Activated CD4-positive, alpha-beta memory T cell treated with anti-CD3 and anti-CD28 coated beads for 36 hours (primary cell): ENCODE measurements at places on chromosomes 1 and 21.

GRCh38 chr21:8989261-8989711 lies 1532.1 kb upstream of the TPTE start:
- no peak for DNase-seq

- no peak for DNase-seq
Observed at GRCh38 chr21:41779659-41780058, 12.8 kb upstream of the RIPK4 start.

GRCh38 chr1:4002741-4003140 lies 102.7 kb upstream of the C1orf174 start:
- DNase-seq, result no peak

- peak; percentile 33 for DNase-seq
Observed at GRCh38 chr1:20367116-20367585, 76.5 kb downstream of the VWA5B1 start.

DNA sequence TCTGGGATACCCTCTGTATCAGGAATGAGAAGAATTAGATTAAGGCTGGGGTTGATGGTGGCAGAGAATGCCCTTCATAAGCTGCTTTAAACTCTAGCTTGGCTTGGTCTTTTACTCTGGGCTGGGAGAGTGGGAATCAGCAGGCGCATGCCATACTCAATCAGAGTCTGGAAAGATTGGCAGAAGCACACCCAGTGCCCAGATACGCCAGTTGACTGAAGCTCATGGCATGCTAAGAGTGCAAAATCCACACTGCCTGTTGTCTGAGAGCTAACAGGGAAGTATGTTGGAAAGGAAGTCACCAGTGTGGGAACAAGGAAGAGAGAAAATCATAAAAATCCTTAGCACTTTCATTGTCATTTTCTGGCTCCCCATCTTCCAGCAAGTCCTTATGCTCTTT lies 53.0 kb downstream of the HMCN1 start:
- DNase-seq, result no peak

DNA sequence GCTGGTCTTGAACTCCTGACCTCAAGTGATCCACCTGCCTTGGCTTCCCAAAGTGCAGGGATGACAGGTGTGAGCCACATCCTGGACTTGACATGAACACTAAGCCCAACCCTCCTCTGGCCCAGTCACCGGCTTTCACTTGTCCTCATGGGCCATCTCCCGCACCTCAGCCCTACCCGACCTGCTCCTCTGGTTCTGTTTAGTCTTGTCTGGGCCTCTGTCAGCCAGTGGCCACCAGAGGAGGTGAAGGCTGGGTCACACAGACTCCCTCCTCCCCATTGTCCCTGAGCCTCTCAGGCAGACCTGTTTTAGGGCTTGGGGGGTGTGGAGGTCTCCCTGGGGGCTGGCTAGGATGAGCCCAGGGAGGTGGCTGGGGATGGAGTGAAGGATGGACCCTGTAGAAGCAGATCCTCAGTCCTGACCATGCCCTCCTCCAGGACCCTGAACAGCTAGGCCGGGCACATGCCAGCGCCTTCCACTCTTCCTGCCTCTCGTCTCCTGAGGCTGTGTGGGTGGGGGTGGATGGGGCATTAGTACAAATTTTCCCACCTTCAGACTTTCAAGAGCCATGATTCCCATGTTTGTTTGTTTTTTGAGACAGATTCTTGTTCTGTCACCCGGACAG lies 26.1 kb upstream of the UMODL1 start:
- no peak for DNase-seq

DNA sequence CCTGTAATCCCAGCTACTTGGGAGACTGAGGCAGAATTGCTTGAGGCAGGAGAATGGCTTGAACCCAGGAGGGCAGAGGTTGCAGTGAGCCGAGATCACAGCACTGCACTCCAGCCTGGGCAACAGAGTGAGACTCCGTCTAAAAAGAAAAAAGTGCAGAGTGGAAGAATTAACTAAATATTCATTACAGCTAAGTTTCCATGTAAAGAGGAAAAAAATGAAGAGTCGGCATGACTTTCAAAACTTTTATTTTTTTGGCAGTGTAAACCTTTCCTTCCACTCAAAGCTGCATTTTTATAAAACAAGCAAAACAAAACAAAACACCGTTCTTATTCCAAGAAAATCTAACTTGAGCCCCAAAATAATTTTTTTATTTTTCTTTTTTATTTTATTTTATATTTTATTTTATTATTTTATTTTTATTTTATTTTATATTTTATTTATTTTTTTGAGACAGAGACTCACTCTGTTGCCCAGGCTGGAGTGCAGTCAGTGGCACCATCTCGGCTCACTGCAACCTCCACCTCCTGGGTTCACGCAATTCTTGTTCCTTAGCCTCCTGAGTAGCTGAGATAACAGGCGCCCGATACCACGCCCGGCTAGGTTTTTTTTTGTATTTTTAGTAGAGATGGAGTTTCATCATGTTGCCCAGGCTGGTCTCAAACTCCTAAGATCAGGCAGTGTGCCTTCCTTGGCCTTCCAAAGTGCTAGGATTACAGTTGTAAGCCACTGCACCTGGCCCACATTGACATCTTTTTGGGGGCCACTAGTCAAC lies 62.9 kb downstream of the PACC1 start:
- no peak for DNase-seq

- DNase-seq, result no peak
Observed at GRCh38 chr1:8679395-8679800, 138.0 kb downstream of the RERE start.

- no peak for DNase-seq
Observed at GRCh38 chr21:18155508-18156193, 89.0 kb upstream of the CHODL start.

GRCh38 chr1:20732071-20732587 lies 374 bp downstream of the SH2D5 start:
- DNase-seq, result peak; percentile 60

DNA sequence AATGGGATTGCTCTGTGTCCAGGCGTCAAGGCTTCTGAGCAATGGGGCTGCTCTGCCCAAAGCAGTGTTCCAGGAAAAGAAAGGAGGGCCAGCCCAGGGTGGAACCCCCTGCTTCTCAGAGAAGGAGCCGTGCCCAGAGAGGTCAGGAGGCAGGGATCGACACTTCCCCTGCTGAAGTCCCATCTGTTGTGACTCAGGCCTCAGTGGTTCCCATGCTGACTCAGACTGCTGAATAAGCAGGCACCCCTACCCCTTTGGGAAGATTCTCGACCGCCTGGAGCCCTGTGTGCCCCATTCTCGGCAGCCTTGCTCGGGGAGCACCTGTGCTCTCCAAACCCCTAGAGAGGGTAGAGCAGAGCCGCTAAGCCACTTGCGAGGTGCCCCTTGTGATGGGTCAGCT lies 23.9 kb downstream of the PKP1 start:
- DNase-seq, result no peak

DNA sequence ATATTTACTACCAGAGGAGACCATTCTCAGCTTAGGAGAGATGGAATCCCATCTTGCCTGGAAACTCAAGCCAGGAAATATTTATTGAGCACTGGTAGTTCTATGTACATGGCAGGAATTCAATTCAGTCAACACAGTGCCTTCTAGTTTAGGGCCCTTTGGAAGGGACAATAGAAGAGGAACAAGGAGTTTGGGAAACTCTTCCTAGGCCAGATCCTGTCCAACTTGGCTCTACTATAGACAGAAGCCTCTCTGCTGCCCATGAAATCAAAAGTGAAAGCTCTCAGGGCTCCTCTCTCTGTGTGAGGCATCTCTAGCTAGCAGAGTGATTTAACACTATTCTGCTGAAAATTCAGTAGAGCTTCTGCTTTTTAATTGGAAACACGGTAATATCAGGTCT lies 244.6 kb upstream of the MAP1LC3C start:
- DNase-seq, result no peak

- no peak for DNase-seq
Observed at GRCh38 chr1:61341426-61341825, 259.1 kb downstream of the NFIA start.

DNA sequence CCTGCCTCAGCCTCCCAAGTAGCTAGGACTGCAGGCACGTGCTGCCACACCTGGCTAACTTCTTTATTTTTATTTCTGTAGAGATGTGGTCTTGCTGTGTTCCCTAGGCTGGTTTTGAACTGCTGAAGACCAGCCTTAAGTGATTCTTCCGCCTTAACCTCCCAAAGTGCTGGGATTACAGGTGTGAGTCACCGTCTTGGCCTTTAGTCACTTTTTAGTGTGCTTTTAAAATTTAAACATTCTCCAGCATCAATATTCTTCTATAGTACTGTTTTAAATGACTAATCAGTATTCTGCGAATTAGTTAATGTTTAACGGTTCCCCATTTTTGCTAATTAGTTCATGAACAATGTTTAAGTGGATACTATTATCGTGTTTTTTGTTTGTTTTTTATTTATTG lies 60.6 kb downstream of the DYRK1A start:
- DNase-seq, result no peak

- DNase-seq, result no peak
Observed at GRCh38 chr1:232635778-232636356, 5.9 kb upstream of the SIPA1L2 start.

DNA sequence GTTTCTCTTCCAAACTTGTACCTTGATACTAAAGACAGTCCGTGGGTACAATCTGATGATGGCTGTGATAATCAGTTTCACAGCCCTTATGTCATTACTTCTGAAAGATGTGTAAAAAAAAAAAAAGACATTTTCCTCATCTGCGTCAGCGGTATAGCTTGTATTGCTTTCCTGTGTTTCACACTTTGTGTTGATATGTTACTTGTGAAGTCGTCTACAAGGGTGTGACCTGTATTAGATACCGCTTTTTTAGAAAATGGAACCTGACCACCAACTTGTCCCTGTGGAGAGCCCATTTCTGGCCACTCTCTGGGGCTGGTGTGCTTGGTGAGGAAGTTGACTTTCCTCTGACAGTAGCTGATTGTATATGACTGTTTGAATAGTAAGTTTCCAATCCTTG lies 50.5 kb downstream of the PEX14 start:
- DNase-seq, result no peak

- no peak for DNase-seq
Observed at GRCh38 chr1:145711213-145711651, 4.1 kb upstream of the PDZK1 start.

DNA sequence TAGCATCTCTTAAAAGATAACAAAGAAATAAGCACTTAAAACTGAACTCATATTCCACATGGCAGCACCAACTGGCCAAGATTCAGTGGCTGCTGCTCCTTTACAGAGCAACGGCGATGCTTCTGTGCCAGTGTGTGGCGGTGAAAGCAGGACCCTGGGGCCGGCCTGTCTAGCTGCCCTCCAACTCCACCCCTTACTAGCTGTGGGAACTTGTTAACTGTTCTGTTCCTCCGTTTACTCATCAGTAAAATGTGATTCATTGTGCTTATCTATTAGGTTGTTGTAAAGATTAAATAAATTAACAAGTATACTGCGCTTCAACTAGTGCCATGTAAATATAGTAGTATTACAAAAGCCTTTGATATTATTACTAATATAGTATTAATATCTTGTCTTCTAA lies 133.2 kb downstream of the GDAP2 start:
- DNase-seq, result no peak

DNA sequence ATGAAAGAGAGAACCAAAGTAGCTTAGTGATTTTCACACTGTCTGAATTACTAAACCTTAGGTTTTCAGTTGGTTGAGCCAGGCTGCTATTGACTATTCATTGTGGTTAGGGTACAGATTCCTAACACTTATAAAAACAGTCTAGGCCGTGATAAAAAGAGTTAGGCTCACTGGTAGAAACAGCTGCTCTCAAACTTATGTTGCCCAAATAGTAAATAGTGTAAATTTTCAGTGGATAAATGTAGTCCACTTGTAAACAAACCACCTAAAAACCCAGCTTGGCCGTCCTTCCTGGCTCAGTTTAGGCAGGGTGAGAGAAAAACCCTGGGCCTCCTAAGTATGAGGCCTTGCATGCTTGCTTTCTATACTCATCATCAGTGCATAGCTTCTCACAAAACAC lies 34.9 kb downstream of the ARID1A start:
- no peak for DNase-seq

DNA sequence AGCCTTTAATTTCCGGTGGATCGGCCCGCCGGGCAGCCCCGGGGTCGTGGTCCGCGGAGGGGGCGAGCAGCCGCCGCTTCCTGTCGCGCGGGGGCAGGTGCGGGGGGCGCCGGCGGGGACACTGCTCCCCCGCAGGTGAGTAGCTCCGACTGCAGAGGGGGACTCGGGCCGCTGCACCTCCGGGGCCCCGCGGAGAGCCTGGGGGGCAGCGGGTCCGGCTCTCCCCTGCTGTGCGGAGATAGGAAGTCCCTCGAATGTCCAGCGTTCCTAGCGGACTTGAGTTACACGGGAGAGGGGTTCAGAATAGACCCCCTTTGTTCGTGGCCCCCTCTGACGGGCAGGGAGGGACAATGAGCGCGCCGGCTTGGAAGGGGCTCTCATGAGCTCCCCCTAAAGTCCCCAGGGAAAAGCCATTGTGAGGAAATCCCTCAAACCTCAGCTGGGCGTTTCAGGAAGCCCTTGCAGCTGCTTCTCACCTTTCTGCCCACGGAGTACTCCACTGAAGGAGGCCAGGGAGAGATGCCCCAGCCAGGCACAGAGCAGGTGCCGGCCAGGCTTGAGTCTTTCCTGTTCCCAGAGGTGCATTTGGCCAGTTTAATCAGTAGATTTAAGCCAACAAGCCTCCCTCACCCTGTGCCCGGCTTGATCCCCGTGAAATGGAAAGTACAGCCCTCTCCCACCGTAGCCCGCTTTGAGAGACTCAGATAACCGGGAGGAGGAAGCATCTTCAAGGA lies 925 bp downstream of the PDE9A start:
- peak; percentile 33 for DNase-seq

- peak; percentile 63 for DNase-seq
Observed at GRCh38 chr21:45109831-45110492, 35.6 kb downstream of the ADARB1 start.

DNA sequence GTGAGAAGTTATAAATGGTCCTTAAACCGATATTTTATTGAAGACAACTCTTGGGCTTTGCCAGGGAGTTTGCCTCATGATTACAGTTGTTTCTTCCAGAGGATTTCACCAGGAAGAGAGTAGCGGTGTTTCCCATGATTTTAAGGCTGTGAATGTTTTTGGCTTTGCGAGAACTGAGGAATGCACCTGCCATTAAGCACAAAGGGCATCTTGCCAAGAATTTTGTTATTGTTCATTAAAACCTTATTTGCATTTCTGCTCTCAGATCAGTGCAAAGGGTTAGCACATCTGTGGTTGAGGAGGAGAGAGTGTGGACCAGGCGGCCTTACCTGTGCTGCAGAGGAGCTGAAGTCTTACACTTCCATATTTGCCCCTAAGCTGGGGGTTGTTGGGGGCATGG lies 13.8 kb downstream of the CNIH3 start:
- no peak for DNase-seq

DNA sequence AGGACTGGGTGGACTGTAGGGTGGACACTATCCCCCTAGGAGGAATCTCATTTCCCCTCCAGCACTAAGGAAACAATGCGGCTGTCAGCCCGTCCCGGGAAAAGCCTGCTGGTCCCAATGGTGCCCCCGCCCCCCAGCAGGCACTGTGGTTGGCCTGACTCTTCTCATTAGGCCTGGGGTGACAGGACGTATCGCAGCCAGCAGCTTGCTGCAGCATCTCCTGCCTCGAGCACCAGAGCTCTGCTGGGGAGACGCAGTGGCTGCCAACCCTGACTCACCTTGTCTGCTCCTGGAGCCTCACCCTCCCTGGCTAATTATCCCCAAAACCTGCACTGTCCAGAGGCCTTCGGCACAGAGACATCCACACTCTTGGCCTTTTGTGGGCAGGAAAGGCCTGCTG lies 115.1 kb upstream of the GJB5 start:
- DNase-seq, result no peak

- no peak for DNase-seq
Observed at GRCh38 chr21:40208206-40208947, 341.1 kb downstream of the PCP4 start.

- peak; percentile 75 for DNase-seq
Observed at GRCh38 chr1:153352523-153352922, 3.9 kb upstream of the PGLYRP4 start.

GRCh38 chr1:51576085-51576444 lies 40.8 kb upstream of the OSBPL9 start:
- DNase-seq, result no peak
